CD4-positive, alpha-beta T cell treated with Interleukin-21 for 1 hour (primary cell): ENCODE measurements at places on chromosomes 2 and 18.

GRCh38 chr2:20919297-20919800 lies 96.4 kb upstream of the LDAH start:
- no peak for DNase-seq

DNA sequence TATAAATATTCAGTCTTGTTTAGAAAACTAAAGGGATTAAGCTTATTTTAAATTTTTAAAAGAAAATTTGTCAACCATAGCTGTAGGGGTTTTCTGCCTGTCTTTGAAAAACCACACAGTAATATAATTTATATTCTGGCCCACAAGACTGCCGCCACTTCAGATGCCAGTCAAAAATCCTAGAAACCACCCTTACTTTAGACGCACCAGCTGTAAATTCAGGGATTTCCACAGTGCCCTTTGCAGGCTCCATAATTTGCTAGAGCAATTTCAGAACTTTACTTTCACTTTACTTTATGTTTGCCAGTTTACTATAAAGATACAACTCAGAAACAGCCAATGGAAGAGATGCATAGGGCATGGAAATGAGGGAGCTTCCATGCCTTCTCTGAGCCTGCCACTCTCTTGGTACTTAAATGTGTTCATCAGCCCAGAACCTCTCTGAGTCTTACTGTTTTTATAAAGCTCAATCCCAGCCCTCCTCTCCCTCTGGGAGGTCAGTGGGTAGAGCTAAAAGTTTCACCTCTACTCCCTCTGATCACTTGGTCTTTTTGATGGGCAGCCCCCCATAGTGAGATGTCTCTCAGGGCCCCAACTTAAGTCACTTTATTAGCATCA lies 63.3 kb downstream of the KYNU start:
- no peak for DNase-seq

- DNase-seq = no peak
Measured at GRCh38 chr2:1972422-1972821, 228.1 kb upstream of the PXDN start.

DNA sequence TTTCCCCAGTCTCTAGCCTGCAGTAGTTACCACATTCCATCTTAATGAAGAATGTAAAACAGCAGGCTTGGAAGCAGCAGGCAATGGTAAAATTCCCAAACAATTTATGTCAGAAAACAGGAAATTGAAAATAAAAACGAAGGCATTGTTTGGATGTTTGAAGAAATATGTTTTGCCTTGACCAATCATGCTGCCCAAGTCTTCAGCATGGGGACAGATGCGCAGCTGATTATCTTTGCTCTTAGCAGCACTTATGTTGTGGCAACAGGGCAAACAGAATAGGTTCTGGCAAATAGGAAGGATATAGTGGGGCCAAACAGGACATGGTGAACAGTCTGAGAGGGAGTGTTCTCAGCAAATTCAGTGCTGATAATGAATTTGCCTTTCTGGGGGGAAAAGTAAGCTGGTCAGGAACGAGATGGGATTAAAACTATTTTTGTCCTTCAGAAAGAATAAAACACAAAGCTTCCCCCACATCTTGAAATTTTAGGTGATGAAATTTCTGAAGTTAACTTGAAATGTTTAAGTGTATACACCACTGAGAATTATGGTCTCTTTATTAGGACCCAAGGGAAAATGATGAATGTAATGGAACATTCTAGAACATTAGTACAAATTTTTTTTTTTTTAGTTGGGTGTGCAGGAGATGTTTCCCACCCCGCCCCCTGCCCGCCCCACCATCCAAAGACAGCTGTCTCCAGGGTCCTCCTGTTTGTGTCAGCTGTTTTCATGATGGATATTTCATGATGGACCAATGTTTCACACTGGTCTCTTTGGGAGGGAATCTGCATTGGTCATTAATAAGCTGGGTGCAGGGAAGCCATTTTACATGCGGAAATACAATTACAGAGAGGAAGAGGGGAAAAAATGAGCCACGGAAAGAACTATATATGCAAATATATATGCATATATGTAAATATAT lies 239.5 kb upstream of the REV1 start:
- no peak for DNase-seq

DNA sequence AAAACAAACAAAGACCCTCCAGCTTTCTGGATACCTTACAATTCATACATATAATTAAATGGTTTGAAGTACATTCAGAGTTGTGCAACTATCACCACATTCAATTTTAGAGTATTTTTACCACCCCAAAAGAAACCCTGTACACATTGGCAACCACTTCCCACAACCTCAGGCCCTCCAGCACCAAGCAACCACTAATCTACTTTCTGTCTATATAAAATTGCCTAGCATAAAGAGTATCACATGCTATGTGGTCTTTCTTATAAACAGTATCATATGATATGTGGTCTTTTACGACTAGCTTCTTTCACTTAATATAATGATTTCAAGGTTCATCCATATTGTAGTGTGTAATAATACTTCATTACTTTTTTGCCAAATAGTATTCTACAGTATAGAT lies 7.3 kb downstream of the IER3IP1 start:
- no peak for DNase-seq
